ENCODE measurements at places on chromosomes 4 and X.
A peak's percentile ranks its signal among the peaks of the same experiment; 100 is the strongest.

GRCh38 chrX:56233682-56234081, 1.5 kb downstream of the KLF8 start:
- peak; percentile 4 for DNase-seq

GRCh38 chr4:1792832-1793495, at the start of gene FGFR3:
Gene FGFR3, plus strand, starts transcription at chr4:1793293. Its CDS starts 642 bp downstream, at chr4:1793935.
- DNase-seq, result peak; percentile 74

GRCh38 chr4:47838445-47838844, 578 bp upstream of the CORIN start:
- no peak for DNase-seq

DNA sequence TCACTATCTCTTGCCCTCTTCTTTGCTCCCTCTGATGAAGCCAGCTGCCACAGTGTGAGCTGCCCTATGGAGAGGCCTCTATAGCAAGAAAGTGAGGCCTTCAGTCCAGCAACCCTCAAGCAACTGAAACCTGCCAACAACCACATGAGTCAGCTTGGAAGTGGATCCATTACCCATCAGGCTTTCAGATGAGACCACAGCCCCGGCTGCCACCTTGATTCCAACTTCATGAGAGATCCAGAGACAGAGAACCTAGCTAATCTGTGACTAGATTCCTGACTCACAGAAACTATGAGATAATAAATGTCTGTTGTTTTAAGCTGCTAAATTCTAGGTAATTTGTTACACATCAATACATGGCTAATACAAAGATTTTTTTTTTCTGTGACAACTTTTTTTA, 20.4 kb upstream of the WAS start:
- DNase-seq, result no peak

DNA sequence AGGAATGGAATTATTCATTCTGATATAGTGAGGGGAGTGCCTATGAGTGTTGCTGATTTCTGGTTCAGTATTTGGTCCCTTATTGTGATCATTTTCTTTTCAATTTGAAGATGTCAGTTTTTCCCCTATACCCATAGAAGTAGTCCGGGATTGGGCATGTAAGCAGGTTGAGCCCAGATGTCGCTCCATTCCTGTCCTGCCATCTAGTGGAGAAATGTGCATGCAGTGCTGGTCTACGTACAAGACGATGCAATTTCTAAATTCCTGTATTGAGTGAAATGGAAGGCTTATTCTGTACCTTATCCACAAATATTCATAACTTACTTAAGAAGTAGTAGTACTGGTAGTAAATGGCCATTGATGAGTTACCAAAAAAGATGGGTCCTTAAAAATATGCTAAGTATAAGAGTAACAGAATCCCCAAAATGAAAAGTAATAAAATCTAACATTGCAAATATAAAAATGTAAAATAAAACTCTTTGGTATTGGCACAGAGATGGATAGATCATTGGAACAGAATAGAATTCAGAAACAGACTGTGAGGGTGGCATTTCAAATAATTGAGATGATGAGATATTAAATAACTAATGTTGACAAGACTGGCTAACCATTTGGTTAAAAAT, 60.9 kb downstream of the UGT8 start:
- DNase-seq, result peak; percentile 77

- DNase-seq, result no peak
Observed at GRCh38 chr4:41069838-41070237, 144.5 kb downstream of the APBB2 start.

GRCh38 chr4:2803624-2804448, 11.0 kb downstream of the SH3BP2 start:
- no peak for DNase-seq

GRCh38 chrX:43003204-43003565, 225.2 kb upstream of the PPP1R2C start:
- DNase-seq, result no peak

DNA sequence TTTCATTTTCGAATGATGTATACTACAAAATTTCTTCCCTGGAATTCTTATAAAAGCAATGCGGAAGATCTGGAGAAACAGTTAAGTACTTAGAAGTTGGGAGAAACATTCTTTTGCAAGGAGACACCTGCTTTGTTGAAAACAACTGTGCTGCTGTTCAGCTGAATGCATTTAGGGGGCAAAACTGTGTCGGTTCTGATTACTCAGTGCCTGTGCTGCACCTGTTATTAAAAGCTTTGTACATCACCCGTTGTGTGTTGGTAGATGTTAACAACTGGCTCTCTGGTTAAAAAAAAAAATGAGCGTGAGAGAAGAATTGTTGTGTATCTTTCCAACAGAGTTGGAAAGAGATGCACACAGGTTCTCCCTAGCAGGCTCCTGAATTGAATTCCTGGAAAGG, 184.1 kb upstream of the HHIP start:
- no peak for DNase-seq

DNA sequence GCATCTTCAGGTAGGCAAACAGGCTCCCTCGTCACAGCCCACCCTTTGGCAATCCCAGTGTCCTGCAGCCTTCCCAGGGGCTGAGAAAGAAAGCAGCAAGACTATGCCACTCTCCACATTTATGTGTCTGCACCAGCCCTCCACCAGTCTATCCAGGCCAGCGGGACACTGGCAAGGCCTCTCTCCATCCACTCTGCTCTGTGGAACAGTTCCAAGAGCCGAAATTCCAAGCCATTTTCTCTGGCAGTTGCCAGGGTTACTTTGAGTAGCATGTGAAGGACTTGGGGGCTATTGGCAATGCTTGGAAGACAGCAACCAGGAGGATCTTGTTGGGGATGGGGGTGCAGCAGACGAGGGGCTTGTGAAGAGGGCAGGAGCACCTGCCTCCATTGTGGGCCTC, 52.1 kb downstream of the TSC22D3 start:
- DNase-seq, result no peak

DNA sequence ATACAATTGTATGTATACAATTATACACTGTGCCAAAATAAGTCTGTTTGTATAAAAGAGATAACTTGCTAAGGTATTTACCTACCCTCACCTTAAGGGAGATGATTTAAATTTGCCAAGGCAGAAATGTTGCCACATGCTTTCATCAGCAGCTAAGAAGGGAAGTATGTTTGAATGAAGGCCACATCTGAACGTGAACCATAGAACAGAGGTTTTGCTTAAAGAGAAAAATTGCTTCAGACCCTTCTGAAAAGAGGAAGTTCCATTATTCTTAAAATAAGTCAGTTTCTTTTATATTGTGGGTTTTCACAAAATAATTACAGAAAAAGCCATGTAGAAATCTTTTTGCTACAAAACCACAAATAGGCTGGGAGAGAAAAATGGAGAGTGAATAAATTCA, 621.5 kb upstream of the HTR2C start:
- DNase-seq, result peak; percentile 87

DNA sequence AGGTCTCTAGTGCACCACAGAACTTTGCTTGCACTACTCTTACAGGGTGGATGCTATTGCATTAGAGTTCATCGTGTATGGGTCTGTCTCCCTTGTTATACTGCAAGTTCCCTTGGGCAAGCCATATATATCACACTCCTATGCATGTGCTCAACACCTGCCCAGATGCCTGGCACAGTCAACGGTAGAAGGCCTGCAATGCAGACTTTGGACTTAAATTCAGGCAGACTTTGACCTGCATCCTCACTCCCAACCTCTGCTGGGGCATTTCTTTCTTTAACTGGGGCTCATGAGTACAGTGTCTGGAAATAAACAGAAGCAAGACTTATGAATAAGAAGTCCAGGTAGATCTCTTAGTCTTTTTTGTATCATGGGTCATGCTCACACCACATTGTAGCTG, 148.2 kb downstream of the LDB2 start:
- no peak for DNase-seq

Data from OCI-M1 (cell line).